Activated CD4-positive, alpha-beta T cell treated with anti-CD3 and anti-CD28 coated beads for 48 hours (primary cell): ENCODE measurements at places on chromosomes 5 and 9.

DNA sequence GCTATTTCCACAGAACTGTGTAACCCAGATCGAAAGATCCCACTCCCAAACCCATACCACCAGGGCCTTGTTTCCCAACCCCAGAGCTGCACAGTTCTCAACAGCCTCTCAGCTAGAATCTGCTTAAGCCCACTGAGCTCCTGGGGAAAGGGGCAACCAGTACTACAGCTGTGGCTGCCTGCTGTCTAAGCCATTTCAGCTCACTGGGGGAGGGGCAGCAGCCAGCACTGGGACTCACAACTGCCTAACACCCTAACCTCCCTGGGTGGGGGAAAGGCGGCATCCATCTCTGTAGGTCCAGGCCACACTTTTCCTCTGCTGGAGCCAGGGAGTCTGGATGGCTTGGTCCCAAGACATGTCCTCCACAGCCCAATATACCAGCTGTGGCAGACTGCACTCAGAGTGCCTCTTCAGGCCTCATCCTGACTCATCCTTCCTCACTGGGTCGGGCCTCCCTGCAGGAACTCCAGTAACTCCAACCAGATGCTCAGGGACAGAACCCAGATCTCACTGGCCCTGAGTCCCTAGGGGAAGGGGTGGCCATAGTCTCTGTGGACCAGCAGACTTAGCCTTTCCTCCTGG is 241.4 kb downstream of the HINT1 start:
- DNase-seq = no peak

- no peak for DNase-seq
Observed at GRCh38 chr5:149961957-149962409, 1.4 kb downstream of the SLC26A2 start.

DNA sequence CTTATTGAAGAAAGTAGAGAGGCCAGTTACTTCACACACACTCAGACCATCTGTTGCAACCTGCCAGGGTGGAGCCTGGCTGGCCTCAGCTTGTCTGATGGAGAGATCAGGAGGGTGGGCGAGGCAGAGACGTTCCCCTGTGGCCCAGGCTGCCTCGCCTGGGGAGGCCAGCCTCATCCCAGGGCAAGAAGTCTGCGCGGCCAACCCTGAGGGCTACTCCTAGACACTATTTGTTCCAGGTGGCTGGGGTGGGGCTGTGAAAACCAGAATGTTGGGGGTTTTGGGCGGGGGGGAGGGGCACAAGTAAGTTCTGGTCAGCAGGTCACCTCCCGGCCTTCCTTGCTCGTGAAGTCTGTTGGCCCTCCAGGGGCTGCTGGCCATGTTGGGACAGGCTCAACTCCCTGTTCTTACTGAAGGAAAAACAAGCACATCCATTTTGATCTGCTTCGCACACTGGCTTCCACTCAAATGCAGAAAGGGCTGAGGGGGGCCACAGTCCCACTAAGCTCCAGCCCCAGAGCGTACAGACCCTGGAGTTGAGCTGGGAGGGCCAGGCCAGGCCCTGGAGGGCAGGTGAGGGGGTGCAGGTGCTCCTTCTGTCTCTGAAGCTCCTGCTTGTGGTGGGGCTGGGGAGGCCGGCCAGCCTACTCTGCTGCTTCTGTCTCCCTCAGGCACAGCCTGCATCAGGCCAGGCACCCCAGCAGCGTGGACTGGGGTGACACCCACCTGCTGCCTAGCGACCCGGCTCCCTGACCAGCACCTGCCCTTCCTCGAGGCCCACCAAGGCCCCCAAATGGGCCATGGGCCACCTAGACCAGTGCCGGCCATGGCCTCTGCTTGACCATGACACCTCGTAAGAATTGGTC is 46.6 kb downstream of the SECISBP2 start:
- DNase-seq = no peak

DNA sequence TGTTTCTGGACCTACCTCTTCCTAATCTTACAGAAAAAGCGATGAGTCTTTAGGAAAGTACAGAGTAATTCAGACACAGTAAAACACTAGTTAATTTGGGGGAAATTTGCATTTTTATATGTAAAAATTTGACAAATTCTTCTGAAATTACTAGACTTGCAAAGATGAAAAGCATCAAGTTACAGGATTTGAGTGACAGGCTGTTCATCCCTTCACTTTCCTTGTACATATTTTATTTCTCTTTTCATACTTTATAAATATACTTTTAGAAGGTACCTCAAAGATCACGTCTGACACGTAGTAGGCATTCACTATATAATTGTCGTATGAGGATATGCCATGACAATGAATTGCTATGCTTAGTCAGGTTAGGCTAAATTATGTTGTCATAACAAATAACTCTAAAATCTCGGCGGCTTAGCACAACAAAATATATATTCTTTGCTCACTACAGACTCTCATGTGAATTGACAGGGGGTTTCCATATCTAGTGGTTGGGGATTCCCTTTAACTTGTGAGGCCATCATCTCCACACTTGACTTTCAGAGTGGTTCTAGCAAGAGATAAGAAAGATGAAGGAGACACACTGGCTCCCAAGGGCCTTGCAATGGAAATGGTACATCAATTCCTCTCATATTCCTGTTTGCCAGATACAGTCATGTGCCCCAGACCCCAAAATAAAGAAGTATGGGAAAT is 154.1 kb upstream of the TUT7 start:
- DNase-seq = no peak

GRCh38 chr9:73023025-73023541 is 70.2 kb upstream of the ALDH1A1 start:
- DNase-seq = peak; percentile 56

DNA sequence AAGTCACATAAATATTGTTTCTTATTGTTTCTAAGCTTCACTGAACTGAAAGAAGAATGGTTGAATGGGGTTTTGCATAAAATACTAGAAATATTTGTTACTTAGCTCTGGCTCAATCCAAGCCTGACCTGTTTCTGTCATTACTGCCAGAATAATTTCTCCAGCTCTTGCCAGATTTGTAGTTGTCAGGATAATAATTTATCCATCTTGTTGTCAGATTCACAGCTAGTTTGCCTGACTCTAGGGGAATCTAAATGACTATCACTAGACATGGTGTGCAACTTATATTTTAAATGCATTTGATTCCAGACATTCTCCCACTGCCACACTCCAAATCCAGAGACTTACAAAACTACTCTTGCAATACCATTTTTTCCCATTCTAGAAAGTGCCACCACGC is 422.7 kb downstream of the ZSWIM6 start:
- DNase-seq = no peak

GRCh38 chr5:152335461-152335860 is 69.6 kb downstream of the NMUR2 start:
- DNase-seq = no peak
